ENCODE measurements at places on chromosomes 4 and X. TPM values are rescaled to one million over a fixed set of nuclear protein-coding genes. Genes with fewer than 3 reads are reported as not detected.

The XPNPEP2 gene
- polyA plus RNA-seq = 0.87 TPM

The DHX15 gene
- polyA plus RNA-seq = 129 TPM

GRCh38 chr4:70627620-70628019 is 924 bp upstream of the ENAM start:
- no peak for DNase-seq
- no peak overlapping the region for H3K27ac ChIP-seq
- H3K4me1 ChIP-seq = no peaks in the 10 kb centered on the region
- no peak overlapping the region for H3K4me3 ChIP-seq

DNA sequence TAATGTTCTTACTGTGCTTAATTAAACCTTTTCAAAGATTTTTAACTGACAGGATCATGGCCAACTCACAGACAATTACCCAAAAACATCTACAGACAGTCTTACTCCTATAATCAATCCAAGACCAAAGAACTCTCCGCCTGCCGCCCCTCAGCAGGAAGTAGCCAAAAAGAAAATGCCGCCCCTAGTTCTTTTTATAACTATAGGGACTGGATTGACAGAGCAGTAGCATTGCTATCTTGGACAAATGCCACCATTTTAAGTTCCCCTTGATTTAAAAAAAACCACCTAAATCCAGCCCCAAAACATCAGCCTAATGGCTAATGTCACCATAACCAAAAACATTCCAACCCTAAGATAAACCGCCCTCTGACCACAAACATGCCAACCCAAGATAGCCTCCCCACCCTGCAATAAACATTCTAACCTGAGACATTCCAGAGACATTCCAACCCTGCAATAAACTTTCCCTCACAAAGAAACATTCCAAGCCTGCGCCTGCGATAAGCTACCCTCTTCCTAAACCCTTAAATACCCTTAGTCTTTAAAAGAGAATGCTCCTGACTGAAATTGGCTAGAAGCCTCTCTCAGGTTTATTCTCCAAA is 77.0 kb downstream of the COQ2 start:
- H3K4me1 ChIP-seq = no peaks in the 10 kb centered on the region
- DNase-seq = no peak
- no peaks in the 10 kb centered on the region for H3K27me3 ChIP-seq
- no peak overlapping the region for H3K4me3 ChIP-seq
- H3K36me3 ChIP-seq = no peaks in the 10 kb centered on the region
- no peak overlapping the region for H3K27ac ChIP-seq

Measured in spinal cord (tissue), 10 donors.